ENCODE measurements at places on chromosomes 2 and 18.
A peak's percentile ranks its signal among the peaks of the same experiment; 100 is the strongest.

DNA sequence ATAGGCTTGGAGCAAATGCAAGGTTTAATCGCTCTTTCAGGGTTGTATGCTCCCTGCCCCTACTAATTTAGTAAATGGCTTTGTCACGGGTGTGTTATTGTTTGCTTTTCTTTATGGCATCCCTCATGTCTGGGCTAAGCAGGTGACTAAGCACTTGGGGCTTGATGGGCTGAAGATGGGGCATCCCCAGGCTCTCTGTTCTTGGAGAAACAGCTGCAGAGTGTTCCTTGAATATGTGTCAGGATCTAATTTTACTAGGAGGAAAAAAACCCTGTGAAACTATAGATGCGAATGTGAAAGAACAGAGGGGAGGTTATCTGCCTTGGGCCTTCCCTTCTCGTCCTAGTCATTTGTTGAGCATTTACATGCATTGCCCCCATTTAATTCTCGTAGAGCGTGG is 94.7 kb upstream of the TAF1B start:
- peak; percentile 44 for DNase-seq

GRCh38 chr18:45728336-45729010 is 4.5 kb downstream of the SLC14A1 start:
- DNase-seq: no peak

DNA sequence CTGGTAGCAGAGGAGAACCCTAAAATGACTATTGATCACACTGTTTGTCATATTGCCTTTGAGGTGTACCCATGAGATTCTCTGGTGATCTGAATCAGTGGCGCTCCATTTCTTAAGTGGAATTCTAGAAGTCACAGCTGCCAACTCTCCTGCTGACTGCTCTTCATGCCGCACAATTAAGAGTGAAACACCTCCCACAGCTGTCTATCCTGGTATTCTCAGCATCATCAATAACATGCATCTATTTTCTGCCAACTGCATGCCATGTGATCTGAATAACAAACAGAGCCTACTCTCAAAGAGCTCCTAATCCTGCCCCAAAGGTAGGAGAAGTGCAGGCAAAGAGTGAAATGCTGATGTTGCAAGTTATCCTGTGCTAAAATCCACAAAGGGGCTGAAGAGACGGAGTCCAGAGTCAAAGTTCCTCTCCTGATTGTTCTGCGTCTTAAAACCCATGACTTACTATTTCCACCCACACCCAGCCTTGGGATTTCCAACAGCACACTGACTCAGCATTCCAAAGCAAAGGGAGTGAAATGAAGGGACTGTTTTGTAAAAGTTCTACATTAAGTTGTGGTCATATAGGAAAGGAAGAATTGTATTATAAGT is 13.7 kb upstream of the DAPL1 start:
- DNase-seq: no peak

DNA sequence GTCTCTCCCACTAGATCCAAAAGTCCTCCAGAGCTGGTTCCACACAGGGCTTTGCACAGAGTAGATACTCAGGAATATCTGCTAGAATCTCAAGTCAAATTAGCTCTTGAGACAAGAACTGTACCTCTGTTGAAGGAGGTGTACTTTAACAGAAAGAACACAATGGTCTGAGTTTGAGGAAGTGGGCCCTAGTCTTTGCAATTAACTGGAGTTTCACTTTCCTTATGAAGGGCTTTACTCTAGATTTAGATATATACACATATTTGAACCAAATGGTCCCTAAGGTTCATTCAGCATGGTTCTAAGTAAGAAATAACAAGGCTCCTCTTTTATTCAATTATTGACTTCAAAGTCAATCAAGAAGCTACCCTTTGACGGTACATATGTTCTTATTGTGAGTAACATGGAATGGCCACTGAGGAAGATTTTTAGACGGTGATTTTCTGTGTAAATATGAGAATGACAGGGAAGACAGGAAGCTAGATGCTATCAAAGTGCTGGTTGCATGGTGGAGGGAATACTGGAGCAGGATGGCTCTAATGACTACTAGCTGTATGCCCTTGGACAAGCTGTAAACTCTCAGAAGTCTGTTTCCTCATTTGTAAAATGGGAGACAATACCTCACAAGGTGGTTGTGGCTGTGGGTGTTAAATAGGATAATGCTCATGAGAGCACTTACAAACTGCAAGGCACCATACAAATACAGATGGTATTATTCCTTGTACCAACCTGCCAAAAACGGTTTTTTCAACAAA is 73.5 kb upstream of the SERTAD2 start:
- DNase-seq: no peak

- no peak for DNase-seq
Observed at GRCh38 chr2:192011196-192011595, 164.3 kb upstream of the CAVIN2 start.

DNA sequence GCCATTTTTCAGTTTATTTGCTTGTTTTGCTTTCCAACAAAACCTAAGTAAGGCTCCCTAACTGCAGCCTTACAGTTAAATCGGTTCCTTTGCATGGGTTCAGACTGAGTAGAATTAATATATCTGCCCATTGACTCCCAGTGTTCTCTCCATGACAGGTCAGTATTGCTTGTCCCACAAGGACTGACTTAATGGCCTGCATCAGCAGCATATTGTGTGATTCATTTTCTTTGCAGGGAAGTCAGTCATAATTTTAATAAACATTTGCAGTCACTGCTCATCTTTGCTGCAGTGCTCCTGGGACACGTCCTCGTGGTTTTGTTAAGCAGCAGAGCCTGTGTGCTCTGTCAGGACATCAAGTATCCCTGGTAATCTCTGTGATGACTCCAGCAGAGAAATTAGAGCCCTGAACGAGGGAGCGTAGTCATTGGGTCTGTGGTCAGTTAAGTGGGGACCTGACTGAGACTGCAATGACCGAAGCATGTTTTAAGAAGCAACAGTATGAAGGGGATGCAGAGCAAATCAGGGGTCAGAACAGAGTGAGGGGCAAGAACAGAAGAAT is 93.3 kb downstream of the CDH20 start:
- no peak for DNase-seq

DNA sequence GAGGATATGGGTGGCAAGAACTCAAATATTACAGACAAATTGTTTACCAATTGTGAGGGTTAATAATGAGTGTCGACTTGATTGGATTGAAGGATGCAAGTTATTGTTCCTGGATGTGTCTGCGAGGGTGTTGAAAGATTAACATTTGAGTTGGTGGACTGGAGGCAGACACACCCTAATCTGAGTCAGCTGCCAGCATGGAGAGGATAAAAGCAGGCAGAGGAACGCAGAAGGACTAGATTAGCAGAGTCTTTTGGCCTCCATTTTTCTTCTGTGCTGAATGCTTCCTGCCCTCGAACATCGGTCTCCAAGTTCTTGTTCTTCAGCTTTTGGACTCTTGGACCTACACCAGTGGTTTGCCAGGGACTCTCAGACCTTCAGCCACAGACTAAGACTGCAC is 1503.7 kb downstream of the LRP1B start:
- DNase-seq: no peak

DNA sequence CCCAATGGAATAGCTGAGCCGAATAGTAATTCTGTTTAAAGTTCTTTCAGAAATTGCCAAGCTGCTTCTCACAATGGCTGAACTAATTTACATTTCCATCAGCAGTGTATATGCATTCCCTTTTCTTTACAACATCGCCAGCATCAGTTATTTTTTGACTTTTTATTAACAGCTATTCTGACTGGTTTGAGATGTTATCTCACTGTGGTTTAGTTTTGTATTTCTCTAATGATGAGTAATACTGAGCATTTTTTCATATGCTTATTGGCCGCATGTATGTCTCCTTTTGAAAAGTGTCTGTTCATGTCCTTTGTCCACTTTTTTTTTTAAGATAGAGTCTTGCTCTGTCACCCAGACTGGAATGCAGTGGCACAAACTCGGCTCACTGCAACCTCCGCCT is 100.7 kb downstream of the C2orf74 start:
- no peak for DNase-seq

DNA sequence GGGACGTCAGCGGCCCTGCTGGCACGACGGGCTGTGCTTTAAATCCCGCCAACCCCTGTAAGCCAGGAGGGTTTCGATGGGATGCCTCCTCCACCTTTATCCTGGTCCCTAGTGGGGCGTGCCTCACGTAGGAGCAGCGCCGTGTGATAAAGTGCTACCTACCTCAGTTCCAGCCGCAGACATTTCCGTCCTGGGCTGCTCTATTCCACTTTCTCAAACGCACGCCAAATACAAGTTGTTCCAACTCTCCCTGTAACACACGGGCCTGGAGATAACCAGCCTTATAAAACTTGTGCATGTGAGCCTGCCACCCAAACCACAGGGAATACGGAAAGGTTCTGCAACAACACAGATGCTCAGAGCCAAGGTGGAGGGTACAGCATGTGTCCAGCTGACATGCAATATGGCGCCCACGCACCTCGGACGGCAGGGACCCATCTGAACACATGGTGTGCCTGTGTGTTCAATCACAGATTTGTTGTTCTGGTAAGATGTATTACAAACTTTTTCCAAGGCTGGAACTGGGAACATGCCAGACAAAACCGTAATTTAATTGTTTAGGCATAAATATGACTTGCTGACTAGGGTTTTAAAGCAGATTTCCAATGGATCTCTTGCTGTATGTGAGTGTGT is 47.7 kb downstream of the ZNF516 start:
- no peak for DNase-seq

GRCh38 chr2:109086743-109087020 is 42.3 kb upstream of the SH3RF3 start:
- DNase-seq: no peak

GRCh38 chr2:33033606-33034081 is 86.9 kb downstream of the LTBP1 start:
- DNase-seq: no peak

DNA sequence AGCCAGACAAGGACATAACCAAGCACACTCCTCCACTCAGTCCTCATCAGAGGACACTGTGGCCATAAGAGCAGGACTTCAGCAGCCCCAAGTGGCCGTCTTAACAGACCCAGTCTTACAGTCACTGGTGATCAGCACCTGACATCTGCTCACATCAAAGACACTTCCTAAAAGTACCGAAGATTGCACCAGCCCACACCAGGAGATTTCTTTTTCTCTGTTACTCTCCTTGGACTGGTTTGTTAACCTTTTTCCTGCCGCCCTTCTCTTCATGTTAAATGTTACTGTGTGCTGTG is 44.1 kb downstream of the MRPS5 start:
- no peak for DNase-seq

DNA sequence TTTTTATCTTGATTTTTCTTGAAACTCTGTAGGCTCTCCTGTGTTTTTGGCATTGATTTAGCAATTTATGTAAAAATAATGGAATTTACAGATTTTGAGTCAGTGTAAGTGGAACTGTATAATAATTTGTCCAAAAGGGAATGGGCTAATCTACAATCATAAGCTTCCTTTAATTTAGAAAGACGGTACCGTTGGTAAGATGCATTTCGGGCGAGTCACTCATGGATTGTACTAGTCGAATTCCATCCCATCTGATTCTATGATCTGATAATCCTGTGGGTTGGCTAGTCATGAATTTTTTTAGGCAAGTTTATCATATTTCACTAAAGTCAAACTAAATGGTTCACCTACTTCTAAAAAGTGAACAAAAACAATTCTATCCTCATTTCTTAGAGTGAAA is 133.4 kb downstream of the ZNF407 start:
- DNase-seq: no peak

GRCh38 chr2:18924886-18925285 is 335.5 kb upstream of the NT5C1B start:
- DNase-seq: no peak

GRCh38 chr2:176163672-176164056 is 6.6 kb downstream of the HOXD3 start:
- no peak for DNase-seq

GRCh38 chr2:126506786-126507185 is 149.2 kb upstream of the GYPC start:
- no peak for DNase-seq

DNA sequence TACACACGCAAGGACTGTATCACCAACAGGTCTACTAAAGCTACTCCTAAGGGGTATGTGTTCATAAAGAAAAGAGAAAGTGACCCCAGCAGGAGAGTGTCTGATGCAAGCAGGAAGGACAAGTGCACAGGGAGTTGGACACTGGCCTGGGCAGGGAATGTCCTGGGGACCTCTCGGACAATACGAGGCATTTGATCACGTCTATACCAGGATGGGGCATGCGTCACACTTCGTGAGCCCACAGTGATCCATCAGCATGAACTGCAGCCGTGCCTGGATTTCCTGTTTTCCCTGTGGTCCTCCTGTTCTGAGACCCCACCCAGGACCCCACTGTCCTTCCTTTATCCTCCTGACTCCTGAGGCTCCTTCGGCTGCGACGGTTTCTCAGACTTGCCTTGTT is 113.9 kb downstream of the HDAC4 start:
- DNase-seq: no peak

- no peak for DNase-seq
Observed at GRCh38 chr2:173881461-173881860, 83.7 kb downstream of the SP3 start.

DNA sequence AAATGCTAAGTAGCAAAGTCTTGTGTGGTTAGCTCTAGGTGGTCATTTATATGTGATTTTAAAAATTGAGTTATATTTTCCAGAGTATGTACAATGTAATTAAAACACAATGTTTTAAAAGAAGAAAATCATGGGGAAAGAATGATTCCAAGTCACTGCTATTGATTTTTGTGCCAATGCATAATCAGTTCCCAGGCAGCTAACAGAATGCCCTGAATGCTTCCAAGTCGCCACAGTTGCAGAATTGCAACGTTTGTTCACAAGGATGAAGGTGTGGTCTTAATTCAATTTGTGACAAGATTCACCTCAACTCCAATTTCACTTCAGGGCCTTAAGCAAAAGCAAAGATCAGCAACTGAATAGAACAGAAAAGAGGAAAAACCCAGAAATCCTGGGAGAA is 200.4 kb downstream of the SPP2 start:
- DNase-seq: no peak

GRCh38 chr2:162473986-162474385 is 130.1 kb downstream of the GCA start:
- no peak for DNase-seq

DNA sequence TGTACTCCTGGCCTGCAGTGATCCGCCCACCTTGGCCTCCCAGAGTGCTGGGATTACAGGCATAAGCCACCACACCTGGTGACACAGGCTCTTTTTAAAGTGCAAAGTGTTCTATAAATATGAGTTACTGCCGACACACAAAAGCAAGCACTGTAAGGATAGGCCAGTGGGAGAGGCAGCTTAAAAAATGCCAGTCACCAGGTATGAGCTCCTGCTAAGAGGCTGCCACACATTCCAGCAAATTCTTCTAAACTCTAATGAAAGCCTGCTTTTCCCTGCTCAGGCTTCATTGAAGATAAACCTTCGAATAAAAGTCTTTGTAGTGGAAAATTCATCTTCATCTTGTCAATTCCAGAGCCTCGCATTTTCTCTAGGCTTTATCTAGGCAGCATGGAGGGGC is 203.0 kb upstream of the PID1 start:
- DNase-seq: no peak

DNA sequence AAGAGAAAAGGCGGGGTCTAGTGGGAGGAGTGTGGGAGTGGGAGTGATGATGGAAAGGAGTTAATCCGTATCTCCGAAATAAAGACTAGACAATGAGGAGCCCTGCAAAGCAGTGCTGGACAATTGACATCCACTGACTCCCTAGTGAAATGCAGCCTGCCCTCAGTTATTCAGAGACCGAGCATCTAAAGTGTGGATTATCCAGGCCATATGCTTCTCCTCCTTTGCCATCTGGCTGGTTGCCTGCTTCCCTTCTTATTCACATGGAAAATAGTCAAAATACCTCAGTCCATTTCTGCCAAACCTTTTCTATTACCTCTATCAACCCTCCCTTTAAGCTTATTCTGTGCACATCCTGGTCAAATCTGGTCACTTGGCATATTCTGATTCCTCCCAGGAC is 288.8 kb upstream of the SIX3 start:
- DNase-seq: no peak

Data from stimulated activated CD4-positive, alpha-beta T cell treated with anti-CD3 and anti-CD28 coated beads, Interleukin-2, amount 100 ng/mL, for 24 hours (primary cell).